ENCODE measurements at places on chromosomes 2 and 18. TPM values are rescaled to one million over a fixed set of nuclear protein-coding genes. Genes with fewer than 3 reads are reported as not detected.

ABCG8 gene
- total RNA-seq: not detected

DRC1 gene
- total RNA-seq: not detected

TRIM54 gene
- not detected for total RNA-seq

TMEFF2 gene
- total RNA-seq: 1.4 TPM

TUBA4A gene
- total RNA-seq: 47.1 TPM

PJVK gene
- 8.3 TPM for total RNA-seq

ORMDL1 gene
- total RNA-seq: 83.9 TPM

NMUR1 gene
- total RNA-seq: 0.16 TPM

TRIB2 gene
- total RNA-seq: 34.2 TPM

KCTD1 gene
- total RNA-seq: 13.6 TPM

ST6GAL2 gene
- total RNA-seq: 0.83 TPM

FAM228A gene
- total RNA-seq: 1.5 TPM

HOXD4 gene
- 4.3 TPM for total RNA-seq

PSTPIP2 gene
- 13.0 TPM for total RNA-seq

SLC20A1 gene
- total RNA-seq: 25.1 TPM

DNA sequence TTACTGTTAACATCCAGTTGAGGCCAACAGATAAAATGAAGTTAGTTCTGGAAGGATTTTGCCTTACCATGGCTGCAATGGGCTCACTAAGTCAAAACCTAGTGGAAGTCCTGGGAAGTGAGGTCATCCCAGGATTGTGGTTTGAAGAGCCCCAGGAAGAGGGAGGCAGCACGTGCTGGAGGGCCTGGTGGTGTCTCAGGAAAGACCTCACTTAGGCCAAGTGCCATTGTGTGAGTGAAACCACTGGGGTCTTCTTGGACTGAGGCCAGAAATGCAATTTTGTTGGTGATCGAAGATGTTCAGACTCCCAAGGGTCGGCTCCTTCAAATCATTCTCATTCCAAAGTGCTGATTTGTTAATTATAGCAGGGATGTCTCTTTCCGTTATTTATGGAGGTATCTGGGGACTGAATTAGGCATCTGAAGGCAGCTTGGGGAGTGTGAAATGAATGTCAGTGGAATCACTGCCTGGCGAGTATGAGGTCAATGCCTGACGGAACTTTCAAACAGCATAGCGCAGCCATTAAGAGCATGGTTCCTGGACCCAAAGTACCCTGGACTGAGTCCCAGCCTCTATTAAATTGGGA lies 60.0 kb downstream of the IL1R2 start:
- DNase-seq: no peak

GRCh38 chr18:28820353-28820752 lies 643.4 kb upstream of the CDH2 start:
- no peak for DNase-seq

- no peak for DNase-seq
Measured at GRCh38 chr18:62788876-62789275, 73.5 kb downstream of the PHLPP1 start.

DNA sequence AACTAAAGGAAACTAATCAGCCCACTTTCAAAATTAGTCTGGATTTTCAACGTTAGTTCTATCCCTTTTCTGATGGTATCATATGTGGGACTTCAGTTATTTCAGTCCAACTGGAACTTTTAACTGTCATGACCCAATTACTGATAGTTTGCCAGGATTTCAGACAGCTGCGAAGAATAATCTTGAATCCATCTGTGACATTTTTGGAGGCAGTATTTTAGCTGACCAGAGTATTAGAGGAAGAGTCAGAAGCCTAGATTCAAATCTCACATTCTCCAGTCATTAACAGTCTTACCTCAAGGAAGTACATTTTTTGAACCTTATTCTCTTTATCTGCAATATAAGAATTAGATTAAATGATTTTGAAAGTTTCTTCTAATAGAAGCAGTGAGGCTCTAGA lies 81.3 kb downstream of the PTRHD1 start:
- DNase-seq: no peak

- no peak for DNase-seq
Measured at GRCh38 chr18:33010149-33010548, 237.3 kb upstream of the KLHL14 start.

DNA sequence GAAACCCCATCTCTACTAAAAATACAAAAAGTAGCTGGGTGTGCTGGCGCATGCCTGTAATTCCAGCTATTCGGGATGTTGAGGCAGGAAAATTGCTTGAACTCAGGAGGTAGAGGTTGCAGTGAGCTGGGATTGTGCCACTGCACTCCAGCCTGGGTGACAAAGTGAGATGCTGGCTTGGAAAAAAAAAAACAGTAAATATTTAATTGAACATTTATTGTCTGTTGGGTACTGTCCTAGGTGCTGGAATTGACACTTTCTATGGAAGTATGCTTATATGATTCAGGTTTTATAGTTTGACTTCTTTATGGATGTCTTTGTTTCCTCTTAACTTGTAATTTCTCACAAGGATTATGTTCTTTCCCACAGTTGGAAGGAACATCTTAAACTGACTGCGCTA lies 633.1 kb upstream of the SETBP1 start:
- no peak for DNase-seq

- DNase-seq: no peak
Measured at GRCh38 chr2:134391751-134392160, 137.9 kb downstream of the MGAT5 start.

DNA sequence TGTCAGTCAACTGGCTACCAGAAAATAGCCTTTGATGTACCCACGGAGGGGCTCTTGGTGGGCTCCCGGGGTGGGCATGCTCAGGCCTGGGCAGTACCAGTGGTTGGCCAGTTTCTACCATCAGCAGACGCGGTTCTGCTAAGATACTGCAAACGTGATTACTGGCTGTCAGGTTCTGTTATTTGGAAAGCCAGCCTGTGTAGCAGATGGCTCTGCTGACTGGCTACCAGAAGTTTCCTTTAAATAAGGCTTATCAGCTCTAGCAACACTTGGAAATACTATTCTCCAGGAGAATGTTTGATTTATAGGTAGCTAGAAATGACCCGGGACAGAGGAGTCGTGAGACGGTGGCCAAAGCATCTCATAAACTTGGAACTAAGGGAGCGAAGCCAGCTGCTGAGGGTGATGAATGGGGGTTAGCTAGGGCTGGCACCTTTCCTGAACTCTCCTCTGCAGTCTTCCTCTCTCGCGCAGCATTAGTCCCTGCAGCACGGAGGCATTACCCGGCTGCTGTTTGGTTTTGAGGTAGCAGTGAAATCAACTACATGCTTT lies 171.9 kb downstream of the AGAP1 start:
- DNase-seq: peak; percentile 79

DNA sequence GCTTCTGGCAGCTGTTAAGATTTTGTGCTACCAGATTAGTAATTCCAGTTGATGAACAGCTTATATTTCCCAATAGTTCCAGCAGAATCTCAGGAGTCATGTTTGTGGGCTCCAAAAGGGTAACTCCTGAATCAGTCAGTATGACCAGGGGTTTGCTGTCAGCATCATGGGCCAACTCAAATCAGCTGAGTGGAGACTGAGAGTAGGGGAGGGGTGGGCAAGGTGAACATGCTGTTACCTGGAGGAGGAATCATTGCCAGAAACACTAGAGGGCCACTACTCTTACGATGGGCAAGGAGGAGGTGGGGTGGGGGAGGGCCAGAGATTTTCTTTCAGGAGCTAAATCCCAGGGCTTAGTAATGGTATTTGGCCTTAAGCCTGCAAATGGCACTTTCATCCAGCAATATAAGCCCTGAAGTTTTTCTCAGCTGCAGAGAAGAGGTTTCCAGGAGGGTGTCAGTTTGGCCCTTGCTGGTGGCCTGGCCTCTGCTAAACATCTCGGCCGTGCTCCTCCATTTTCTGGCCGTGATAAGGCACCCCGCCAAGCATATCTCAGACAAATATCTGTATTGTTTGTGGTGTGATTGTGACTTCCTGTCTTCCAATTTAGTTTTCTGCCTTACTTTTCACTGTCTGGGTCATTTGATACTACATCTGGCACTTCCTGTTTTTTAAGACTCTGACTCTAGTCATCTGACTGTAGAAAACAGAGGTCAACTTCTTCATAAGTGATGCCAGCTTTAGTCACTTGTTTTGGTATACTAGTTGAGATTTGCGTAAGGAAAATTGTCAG lies 120.5 kb upstream of the CXCR4 start:
- DNase-seq: no peak

- DNase-seq: peak; percentile 60
Measured at GRCh38 chr2:96116424-96116878, at the start of gene ADRA2B. Gene ADRA2B (minus strand): TSS chr2:96116571. CDS start chr2:96116149, 422 bp downstream.

GRCh38 chr2:81196383-81196851 lies 891.9 kb upstream of the LRRTM1 start:
- DNase-seq: no peak

DNA sequence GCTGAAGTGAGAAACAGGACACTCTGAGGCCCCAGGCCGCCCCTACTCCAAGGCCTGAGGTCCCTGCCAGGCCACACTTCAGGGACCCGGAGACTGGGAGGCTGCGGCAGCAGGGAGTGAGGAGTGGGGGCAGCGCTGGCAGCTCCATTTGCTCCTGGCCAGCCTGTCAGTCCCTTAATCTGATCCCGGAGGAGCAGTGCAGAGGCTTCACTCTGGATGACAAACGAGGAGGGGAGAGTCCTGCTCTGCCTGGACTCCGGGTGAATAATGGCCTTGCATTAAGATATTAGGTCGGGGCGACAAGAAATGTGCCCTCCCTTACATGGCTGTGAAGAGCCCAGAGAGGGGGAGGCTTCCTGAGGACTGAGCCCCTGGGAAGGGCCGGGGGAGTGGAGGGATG lies 14.3 kb upstream of the PRSS56 start:
- DNase-seq: no peak

DNA sequence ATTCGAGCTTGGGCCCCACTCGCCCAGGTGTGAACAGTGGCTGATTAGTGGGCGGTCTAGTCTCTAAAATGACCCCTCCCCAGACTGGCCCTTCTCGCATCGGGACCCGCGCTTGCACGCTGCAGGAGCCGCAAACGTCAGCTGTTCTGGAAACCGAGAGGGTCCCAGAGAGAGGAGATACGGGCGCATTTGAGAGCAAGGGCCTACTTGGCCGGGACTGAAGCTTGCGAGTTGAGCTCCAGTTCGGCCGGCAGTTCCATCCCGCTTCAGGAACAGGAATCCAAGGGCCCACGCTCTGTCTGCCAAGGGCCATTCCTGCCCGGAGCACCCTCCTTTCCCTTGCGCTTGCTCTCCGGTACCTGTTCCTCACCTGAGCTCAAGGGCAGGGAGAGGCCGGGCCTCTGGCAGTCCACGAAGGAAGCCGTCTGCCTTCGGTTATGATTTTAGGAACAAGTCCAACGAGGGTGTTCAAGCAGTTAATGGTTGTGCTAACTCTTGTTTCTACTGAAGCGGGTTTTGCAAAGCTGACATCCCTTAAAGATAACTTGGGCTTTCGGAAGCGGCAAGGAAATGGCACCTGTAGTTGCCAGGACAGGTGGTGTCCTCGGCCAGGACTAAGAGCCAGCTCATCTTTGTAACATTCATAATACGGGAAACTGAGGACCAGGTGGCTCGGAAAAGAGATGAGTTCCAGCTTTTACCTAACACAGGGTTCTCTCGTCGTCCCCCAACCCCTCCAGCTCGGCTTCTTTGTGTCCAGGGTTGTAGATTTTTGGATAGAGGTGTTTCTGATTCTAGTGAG lies 3.9 kb upstream of the DLX1 start:
- no peak for DNase-seq

DNA sequence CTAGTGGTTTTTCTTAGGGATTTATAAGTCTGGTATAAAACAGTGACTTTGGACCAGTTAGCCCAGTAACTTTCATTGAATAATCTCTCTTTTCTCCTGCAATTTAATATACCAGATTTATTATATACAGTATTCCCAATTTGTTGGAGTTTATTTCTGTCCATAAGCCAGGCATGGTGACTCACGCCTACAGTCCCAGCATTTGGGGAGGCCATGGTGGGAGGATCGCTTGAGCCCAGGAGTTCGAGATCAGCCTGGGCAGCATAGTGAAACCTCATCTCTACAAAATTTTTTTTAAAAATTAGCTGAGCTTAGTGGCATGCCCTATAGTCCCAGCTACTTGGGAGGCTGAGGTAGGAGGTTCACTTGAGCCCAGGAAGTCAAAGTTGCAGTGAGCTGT lies 26.7 kb downstream of the CNNM4 start:
- DNase-seq: peak; percentile 37

GRCh38 chr2:67626656-67627055 lies 229.5 kb downstream of the ETAA1 start:
- DNase-seq: no peak

GRCh38 chr2:60551240-60552077 lies 2.0 kb downstream of the BCL11A start:
- DNase-seq: peak; percentile 83

DNA sequence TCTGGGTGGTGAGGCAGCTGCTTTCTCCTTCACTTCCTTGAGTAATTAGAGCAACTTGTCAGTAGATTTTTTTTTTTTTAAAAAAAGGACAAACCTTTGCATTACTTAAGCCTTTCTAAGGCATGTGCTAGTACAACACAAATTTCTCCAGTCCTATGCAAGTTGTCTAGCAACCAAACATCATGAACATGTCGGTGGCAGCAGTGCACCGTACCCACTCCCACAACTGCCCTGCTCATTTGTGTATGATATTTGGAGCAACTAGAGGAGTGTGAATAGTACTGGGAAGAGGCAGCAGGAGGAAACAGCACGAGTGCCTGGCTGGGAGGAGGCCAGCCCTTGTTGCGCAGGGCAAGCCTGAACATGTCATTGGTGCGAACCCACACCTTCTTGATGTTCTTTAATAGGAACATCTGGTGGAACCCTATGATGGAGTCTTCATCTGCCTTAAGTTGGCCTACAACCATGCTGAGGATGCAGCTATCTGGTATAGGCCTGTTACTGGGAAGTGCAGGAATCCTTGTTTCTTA lies 238.3 kb downstream of the TDRD15 start:
- no peak for DNase-seq

DNA sequence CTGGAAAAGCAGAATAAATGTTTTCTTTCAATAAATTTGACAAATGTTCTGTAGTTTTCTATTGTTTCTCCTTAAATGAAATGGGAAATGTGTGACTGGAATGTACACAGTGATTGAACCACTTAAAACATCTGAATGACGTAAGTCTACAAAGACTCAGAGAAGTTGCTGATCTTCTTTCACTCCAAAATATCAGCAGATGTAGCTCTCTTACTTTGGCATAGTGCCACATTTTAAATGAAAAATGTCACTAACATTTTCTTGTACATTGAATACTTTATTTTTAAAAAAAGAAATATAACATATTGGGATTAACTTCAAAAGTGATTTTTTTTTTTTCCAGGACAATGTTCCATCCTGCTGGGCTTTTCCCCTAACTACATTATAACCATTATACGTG lies 565.6 kb downstream of the TMEM182 start:
- DNase-seq: no peak

DNA sequence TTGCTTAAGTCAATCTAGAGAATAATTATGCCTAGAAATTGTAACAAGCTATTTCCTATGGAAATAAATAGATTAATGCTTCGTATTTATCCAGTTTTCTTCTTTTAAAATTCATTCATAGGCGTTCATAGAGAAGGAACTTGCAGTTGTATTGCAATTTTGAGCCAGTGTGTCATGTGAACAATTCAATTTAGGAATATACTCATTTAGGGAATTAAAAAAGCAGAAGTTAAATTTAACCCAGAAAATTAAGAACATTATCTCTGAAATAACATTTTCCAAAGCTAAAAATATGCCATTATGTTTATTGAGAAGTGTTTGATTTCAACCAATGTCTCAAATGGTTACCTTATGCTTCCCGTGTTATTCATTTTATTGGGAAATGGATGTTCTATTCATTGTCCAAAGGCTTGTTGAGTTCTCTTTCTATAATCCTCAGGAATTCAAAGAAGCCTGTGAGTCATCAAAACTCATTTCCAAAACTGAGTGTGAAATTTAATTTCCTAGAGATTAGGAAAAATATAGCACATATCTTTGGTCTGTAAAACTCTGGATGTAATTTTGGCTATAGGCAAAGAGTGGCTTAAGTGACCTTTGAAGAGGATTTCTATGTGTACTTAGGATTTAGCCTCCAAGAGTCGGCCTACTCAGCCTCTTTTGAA lies 99.7 kb downstream of the SLC8A1 start:
- no peak for DNase-seq

Measured in sigmoid colon (tissue), 7 donors.